ENCODE measurements at places on chromosomes 3 and 15. TPM values are rescaled to one million over a fixed set of nuclear protein-coding genes. Genes with fewer than 3 reads are reported as not detected.

The GPR149 gene
- total RNA-seq = not detected

The VEPH1 gene
- total RNA-seq = 0.53 TPM

The SCAANT1 gene
- not detected for total RNA-seq

The ADAMTS9 gene
- total RNA-seq = 0.63 TPM

The CD47 gene
- 36.9 TPM for total RNA-seq

Data from A549 treated with AZD2906 at 1 μM for 4 hours (cell line).